EL (cell line): ENCODE measurements at places on chromosomes 7 and 10.

DNA sequence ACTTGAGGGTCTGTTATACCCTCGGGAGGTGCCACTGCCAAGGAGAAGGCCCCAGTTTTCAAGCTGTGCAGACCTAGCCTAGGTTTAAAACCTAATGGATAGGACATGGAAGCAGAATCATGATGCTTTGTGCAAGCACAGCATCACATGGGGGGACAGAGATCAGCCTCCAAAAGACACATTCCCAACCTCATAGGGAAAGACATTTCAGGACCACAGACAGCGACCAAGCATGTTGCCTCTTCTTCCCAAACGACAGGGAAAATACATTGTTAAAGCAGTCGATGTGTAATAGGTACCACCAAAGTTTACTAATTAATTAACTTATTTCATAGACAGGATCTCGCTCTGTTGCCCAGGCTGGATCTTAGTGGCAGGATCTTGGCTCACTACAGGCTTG lies 573.9 kb downstream of the TCERG1L start:
- no peak for DNase-seq

DNA sequence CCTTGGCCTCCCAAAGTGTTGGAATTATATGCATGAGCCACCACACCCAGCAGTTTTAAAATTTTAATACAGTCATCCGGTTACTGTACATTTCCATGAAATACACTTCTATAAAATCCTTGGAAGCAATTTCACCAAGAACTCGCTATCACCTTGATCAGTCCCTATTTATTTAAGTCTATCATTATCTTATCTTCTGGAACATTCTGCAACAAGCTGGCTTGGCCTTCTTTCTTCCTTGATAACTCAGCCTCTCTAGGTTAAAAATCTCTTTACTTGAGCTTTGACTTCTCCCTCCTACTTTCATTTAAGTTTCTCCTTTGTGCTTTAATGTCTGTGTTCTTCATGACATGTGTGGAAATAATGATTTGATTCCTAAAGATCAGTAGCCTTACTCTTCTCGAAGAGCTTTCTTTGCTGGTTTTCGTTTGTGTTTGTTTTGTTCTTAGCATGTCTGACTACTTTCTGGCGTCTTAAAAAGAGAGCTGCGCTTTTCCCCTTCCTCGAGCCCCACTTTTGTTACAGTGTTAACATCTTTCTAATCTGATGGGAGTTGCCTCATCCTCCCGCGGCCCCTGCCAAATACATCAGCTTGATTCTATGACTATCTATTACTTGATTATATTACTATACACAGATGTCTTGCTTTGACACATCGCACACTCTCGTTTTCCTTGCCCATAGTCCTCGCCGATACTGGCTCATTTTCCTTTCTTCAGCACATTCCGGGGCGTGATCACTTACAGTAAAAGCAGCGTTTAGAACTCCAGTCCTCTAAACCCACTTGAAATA lies 11.1 kb upstream of the CALML5 start:
- no peak for DNase-seq

DNA sequence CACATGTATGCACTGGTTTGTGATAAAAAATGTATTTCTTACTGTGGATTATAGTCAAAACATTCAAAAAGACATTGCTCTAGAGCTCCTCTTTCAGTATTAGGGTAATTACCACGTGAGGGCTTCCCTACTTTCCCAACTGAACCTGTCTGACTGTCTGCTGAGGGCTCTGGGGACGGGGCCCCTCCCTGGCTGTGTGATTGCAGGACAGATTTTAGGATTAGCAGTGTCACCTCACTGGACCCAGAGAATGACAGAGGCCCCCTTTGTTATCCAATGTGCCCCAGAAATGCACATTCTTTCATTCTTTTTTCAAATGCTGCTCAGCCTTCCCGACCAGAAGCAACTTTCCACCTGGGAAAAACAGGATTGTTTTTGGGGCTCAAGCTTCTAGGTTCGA lies 43.6 kb upstream of the MXI1 start:
- no peak for DNase-seq

DNA sequence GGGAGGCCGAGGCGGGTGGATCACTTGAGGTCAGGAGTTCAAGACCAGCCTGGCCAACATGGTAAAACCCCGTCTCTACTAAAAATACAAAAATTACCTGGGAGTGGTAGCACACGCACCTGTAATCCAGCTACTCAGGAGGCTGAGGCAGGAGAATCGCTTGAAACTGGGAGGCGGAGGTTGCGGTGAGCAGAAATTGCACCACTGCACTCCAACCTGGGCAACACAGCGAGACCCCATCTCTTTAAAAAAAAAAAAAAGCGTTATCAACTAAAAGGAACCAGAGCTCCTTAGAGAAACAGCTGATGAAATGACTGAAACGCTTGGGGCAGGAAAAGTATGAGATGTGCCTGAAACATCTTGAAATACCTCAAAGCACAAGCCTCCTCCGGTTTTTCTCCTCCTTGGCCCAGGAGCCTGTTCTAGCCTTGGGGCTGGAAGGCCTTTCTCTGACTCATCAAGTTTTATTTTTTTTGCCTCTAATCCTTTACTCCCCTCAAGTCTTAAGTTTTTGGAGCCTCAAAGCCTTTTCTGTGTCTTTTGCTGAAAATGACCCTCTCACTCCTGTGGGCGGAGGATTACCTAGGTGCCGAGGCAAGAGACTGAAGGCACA lies 2.6 kb upstream of the METTL27 start:
- peak; percentile 82 for DNase-seq

DNA sequence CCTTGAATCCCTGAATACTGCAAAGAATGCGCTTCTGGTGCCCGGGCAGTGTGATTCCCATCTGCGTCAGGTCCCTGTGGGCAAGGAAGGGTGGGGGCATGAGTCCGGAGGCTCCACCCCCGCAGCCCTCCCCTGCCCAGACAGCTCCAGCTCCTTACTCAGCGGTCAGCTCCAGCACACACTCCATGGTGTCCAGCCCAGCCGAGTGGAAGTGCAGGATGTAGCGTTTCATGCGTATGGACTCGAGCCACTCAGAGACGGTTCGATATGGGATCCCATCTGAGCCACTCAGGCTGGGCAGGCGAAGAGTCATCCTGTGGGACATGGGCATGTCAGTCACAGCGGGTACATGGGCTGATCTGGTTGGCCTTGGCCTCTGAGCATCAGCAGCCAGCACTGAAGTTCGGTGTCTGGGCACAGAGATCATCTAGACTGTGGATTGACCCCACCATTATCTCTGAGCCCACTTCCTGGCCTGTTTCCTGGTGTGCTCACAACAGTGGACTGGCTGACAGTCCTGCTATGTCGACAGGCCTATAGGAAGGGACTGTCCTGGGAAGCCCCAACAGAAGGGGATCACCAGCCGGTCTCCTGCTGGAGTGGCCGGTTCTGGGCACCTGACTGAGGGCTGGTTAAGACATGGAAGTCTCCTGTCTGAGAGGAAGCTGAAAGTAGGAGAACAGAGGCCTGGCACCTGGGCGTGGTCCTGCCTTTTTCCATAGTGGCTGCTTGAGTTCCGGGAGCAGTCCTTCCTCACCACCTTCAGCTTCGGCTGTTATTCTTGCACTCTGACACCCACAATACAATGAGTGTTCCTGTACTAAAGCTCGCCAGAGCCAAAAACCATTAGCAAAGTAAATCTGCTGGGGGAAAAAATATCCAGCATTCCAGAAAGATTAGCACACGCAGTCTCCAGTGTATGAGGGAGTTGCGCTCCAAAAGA lies 10.6 kb downstream of the ZYX start:
- peak; percentile 80 for DNase-seq
